ENCODE measurements at places on chromosomes 16 and 17.

DNA sequence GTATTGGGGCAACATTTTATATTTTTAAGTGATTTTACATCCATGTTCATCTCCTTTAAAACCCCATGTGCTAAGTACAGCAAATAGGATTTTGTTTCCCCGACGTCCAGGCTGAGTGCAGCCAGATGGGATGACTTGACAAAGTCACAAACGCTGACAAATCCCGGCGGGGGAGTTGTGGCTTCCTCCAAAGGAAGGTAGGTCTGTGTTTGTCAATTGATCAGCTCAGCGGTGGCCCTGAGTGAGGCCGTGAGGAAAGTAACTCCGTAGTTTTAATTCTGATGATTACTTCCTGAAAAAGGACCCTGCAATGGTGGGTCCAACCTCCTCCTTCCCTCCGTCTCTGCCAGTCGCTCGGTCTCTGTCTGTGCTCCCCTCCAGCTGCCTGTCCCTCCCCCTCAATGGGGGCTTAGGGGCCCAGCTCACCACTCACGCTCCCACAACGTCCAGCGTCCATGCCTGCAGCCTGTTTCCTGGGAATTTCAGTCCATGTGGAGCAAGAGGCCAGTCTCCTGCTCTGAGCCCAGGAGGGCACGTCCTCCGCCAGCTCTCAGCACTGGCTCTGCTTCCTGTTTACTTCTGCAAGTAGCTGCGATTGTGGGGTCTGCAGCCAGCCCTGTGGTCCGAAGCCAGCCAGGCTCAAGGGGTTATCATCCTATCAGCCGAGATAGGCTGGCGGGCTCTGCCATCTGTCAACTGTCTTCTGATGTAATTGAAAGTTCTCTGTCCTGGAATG lies 209.4 kb upstream of the FOXF1 start:
- no peak for DNase-seq

DNA sequence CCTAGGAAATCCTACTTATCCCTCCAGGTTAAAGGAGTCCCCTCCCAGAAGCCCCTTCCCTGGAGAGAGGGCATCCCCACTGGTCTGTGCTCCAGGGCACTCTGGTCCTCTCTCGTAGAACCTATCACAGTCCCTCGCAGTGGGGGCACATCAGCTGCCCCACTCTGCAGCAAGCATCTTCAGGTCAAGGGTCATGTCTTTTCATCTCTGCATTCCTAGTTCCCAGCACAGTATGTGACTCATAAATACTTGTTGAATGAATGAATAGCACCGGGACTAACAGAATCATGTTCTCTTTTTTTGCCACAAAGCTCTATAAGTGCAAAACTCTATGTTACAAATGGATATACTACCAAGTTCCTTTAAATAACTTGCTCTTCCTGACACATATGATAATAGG lies 36.0 kb downstream of the RNF157 start:
- no peak for DNase-seq

DNA sequence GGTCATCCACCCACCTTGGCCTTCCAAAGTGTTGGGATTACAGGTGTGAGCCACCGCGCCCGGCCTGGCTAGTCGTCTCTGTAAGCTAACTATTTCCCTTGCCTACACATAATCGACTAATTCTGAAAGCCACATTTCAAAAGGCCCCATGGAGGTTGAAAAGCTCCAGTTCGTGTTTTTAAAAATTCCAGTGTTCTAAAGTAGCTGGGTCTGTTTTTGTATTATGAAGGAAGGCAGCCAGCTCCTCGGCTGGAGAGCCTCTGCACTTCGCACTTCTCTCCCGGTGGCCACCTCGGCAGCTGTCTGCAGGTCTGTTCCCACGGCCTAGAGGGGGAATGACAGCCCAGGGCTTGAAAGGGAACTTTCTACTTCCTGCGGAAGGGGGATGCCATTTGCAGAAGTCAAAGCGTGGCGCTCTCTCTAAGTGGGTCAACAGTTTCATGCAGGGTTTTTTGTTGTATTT lies 16.9 kb downstream of the HASPIN start:
- no peak for DNase-seq

GRCh38 chr16:70512456-70512855 lies 10.9 kb downstream of the COG4 start:
- DNase-seq, result no peak

GRCh38 chr17:72970797-72971196 lies 121.7 kb downstream of the SLC39A11 start:
- DNase-seq, result no peak

GRCh38 chr16:56094231-56094630 lies 97.1 kb upstream of the GNAO1 start:
- no peak for DNase-seq

DNA sequence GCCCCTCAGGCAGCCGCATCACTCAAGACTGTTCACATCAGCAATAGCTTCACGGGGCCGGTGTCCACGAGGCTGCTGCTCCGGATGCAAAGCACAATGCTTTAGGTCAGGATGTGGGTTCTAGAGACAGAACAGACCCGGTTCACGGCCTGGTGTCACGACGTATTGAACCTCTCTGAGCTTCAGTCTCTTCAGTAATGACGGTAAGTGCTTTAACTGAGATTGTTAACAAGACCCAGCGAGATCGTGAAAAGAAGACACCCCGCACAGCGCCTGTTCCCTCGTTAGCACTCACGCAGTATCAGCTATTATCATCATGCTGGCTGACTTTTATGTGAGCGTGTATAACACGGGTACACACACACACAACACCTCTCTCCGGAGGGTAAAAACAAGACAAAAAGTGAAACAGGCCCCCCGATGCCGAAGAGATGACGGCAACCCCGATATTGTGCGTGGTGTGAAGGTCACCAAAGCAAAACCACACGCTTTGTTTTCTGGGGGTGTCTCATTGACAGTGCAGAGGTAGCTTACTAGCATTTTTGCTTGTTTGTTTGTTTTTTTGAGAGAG lies 21.4 kb upstream of the ABR start:
- no peak for DNase-seq

DNA sequence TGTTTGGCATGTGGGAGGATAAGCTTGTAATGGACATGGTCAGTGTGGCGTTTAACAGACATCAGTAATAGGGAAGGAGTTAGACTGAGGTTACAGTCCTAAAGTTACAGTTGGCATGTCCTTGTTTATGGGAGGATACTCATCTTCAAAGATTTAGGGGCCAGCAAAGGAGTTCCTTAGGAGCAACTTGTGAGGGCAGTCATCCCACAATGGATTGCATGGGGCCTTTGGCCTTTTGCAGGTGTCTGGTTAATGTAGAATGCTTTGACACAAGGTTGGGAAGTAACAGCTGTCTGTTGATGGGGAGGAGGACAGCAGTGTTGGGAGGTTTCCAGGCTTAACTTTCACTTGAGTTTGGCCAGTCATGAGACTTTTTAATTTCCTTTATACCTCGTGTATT lies 2.2 kb downstream of the NUBP1 start:
- DNase-seq, result no peak

- DNase-seq, result no peak
Observed at GRCh38 chr16:3065069-3065741, at the start of gene IL32. TSS of gene IL32 (plus strand) at chr16:3065640. CDS start at chr16:3065812, 172 bp downstream.

DNA sequence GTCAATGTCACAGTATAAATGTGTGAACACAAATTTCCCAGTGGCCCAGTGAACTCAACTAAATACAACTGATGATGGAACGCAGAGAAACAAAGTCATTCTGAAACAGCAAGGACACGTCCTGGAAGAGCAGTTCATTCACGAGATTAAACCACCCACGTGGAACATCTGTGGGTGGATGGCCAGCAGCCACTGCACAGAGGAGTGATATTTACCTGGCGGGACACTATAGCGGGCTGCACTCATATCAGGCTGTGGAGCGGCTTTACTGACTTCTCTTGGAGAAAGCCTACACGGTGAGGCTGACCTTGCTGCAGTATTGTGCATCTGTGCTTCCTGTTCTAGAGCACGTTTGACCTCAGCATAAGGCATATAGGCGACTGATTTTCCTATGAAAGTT lies 87.3 kb downstream of the TTC19 start:
- DNase-seq, result no peak

DNA sequence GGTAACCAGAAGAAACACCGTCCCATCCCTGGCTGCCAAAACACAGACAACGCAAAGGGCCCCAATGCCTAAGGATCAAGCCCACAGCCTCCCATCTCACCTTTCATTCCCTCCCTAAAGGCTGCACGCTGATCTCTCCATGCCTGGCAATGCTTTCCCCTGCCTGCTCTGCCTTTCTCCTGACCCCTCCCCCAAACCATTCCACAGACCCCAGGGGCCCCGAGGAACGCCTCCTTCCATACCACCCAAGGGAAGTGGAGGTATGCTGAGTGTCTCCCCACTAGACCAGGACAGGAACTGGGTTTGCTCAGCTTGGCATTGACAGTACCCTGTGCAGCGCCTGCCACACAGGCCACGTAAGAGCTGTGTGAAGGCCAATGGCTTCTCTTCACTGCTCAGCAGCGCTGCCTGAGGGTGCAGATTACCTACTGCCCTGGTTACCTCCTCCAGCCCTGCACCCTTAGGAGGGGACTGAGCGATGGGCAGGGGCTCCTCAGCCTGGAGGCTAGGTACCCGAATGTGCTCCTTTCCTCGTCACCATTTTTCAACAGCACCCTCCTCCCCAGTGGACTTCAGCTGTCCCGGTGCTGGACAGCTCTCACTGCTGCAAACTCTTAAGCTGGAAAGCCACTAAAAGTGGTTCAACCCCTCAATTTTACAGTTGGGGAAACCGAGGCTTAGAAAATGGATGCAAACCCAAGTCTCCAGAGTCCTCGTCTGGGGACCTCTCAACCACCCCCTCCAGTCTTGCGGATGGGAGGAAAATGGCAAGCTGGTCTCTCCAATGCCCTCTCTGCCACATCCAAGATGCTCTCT lies 45.0 kb downstream of the SRCIN1 start:
- no peak for DNase-seq

- no peak for DNase-seq
Observed at GRCh38 chr17:48751733-48752398, 23.3 kb upstream of the HOXB13 start.

DNA sequence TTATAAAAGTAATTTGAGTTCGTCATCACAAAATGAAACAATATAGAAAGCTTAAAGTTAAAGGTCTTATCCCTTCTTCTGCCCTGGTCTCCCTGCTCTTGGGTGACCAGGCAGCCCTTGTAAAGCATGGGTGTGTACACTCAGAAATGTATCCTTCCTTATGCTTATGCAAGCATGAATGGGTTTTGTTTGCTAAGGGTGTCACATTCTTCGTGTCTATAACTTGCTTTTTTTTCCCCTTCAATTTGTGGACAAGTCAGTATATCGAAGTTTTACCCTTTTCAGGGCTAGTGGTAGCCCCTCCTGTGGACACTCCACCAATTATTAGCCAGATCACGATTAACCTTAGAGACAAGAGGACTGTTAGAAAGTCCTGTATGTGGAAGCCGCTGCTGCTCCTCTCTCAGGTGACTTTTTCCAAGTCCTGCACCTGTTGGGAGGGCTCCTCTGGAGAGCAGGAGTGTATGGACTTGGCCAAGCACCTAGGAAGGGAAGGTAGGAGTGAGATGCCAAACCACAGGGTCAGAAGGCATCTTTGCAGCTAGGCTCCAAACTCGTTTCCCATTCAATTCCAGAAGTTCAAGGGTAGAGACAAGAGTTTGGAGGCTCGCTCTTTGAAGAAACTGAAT lies 50.9 kb downstream of the LDHD start:
- no peak for DNase-seq

DNA sequence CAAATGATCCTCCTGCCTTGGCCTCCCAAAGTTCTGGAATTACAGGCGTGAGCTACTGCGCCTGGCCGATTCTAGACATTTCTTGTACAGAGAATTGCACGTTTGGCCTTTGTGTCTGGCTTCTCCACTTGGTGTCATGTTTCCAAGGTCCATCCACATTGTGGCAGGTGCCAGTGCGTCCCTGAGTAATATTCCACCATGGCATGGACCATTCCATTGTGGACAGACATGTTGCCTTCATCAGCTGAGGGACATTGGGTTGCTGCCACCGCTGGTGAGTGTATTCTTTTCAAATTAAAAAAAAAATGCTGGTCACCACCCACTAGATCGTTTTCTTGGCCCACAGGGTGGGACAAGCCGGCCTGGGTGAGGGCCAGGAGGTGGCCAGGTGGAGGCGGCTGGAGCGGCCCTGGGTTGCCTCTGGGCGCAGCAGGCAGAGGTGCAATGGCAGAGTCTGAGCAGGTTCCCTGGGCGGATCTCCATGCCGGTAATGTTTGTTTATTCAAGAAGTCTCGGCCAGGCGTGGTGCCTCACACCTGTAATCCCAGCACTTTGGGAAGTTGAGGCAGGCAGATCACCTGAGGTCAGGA lies 274.1 kb downstream of the SEC14L1 start:
- no peak for DNase-seq

DNA sequence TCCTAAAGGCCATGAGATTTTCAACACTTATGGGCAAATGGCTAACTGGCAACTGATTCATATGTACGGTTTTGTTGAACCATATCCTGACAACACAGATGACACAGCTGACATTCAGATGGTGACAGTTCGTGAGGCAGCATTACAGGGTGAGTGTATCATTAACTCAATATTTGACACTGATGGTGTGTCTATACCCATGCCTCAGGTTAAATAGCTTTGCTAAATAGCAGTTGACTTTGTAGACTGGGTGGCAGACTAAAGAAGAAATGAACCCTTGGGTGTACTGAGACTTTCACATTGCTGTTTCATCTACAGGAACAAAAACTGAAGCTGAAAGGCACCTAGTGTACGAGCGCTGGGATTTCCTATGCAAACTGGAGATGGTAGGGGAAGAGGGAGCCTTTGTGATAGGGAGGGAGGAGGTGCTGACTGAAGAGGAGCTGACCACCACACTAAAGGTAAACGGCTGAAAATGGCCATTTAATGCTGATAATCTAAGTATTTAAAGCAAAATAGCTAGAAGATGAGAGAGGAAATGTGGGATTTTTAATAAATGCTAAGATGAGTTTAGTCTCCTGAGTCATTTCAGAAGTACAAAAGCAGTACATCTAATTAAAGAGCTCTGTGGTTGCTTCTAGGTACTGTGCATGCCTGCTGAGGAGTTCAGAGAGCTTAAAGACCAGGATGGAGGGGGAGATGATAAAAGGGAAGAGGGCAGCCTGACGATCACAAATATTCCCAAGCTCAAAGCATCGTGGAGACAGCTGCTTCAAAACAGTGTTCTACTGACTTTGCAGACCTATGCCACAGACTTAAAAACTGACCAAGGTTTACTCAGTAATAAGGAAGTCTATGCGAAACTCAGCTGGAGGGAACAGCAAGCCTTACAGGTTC lies 3.0 kb downstream of the SETD6 start:
- no peak for DNase-seq

Measured in NCI-H2081 treated with DMSO at 0.1 percent for 48 hours (cell line).